Fibroblast of skin of scalp (primary cell): ENCODE measurements at places on chromosomes 2 and 18.
A peak's percentile ranks its signal among the peaks of the same experiment; 100 is the strongest.

DNA sequence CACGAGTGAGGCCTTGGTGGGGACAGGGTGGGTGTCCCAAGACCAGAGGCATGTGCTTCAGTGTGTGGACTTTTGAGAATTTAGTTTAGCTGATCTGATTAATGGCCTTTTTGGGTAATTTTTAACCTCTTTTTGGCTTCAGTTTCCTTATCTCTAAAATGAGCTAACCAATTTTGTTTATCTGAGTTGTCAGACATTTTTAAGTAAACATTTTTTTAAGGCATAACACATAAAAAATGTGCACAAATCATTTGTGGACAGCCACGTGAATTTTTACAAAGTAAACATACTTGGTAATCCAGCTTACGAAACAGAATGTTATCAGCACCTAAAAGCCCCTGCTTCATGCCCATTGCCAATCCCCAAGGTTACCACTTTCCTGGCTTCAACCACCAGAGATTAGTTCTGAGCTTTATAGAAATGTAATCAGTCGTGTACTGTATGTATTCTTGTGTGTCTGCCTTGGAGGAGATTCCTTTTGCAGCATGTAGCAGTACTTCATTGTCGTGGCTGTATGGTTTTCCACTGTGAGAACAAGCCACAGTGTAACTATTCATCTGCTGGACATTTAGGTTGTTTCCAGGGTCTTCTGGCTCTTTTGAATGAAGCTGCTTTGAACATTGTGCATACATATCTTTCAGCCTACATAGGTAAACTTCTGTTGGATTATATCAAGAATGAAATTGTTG lies 8.4 kb upstream of the INO80C start:
- no peak for DNase-seq

- no peak for DNase-seq
Observed at GRCh38 chr2:27381577-27382181, 1.1 kb upstream of the ZNF513 start.

- DNase-seq, result no peak
Observed at GRCh38 chr2:60119778-60120177, 433.7 kb downstream of the BCL11A start.

DNA sequence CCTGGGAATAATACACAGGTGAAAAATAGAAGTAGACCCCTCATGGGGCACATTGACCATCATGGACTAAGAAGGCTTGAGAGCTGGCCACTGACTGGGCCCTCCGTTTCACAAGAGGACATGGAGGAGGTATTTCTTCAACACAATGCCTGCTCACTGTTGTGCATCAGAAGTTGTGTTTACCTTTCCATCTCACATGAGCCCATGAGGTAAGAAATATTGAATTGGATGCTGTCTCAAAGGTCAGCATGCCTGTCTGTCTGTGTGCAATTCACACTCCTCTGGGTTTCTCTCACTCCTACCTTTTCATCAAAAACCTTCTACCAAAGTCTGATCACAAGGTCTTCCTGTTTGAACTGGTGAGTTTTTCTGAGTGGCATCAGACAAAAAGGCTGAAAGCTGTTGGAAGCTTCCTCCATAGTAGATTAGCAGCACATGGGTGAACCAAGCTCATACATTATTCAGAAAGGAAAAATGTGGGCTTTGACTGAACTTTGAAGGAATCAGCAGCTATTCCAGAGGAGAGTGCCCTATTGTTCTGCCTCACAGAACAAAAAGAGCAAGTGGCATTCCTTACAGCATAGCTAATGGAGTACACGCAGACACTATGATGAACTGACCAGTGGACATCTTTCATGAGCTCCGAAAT lies 143.2 kb upstream of the RND3 start:
- DNase-seq, result peak; percentile 57
